ENCODE measurements at places on chromosomes 1 and 21.

- DNase-seq = no peak
Measured at GRCh38 chr21:39054066-39054465, 129.2 kb downstream of the PSMG1 start.

DNA sequence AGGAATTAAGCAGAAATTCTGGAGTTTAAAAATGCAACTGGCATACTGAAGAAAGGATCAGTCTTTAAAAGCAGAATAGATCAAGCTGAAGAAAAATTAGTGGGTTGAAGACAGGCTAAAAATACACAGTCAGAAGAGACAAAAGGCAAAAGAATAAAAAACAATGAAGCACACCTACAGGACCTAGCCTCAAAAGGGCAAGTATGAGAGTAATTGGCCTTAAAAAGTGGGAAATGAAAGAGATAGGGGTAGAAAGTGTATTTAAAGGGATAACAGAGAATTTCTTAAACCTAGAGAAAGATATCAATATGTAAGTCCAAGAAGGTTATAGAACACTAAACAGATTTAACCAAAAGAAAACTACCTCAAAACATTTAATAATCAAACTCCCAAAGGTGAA, 152.4 kb downstream of the GPATCH2 start:
- DNase-seq = no peak

DNA sequence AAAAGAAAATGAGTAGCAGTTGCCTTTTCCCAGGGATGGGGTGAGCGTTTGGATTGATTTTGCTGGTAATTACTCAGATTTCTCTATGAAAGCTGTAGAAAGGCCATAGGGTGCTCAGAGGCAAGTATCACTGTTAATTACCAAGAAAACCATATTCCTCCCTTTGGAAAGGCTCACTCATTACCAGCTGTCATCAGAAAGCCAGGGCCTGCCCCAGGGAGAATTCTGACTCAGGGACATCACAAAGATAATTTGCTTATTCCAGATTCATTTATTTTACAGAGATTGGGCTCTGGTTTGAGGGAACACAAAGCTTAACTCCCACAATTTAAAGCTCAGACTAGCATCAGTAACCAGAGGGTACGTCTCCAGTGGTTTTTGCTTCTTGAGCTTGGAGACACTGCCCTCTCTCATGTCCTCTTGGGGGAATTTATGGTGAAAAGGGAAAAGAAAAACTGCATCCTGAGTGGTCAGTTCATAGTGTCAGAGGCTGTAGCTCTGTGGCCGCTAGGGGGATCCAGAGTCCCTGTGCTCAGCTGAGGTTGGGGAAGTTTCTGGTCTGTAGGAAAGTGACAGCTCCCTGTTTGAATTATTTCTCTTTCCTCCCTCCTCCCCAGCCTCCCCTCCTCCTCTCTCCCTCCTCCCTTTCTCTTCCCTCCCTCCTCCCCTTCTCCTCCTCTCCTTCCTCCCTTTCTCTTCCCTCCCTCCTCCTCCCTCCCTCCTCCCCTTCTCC, 204.3 kb downstream of the KCNJ6 start:
- peak; percentile 48 for DNase-seq

- peak; percentile 61 for DNase-seq
Measured at GRCh38 chr1:3319874-3320245, 134.6 kb upstream of the ARHGEF16 start.

DNA sequence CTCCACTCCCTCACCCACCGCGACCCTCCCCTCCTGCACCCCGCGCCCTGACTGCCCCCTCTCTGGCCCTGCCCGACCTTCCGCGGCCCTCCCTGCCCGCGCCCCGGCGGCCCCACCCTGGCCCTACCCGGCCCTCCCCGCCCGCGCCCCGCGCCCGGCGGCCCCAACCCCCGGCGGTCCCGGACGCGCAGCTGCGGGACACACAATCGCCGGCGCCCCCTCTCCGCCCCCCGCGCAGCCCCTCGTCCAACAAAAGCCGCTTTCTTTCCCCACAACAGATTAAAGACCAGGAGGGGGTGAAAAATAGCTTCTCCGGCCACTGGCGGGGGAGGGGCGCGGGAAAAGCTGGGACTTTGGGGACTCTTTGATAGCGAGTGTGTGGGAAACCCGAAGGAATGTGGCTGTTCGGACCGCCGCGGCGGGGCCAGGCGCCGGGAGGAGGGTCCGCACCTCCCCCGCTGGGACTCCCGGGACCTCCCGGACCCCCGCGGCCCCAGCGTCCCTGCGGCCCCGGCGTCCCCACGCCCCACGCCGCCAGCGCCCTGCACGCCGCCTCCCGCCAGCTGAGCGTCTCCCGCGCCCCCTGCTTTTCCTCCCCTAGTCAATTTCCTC, 8.8 kb upstream of the ID3 start:
- DNase-seq = no peak

- no peak for DNase-seq
Measured at GRCh38 chr21:25457411-25457810, 149.9 kb downstream of the MRPL39 start.

GRCh38 chr1:153698923-153699714, 20.6 kb downstream of the NPR1 start:
- DNase-seq = no peak

GRCh38 chr1:112706505-112707220, at the start of gene RHOC:
Gene RHOC, minus strand, starts transcription at chr1:112707127. Its CDS starts 3,328 bp downstream, at chr1:112703799.
- peak; percentile 64 for DNase-seq

- DNase-seq = no peak
Measured at GRCh38 chr1:43659212-43660166, 9.5 kb downstream of the KDM4A start.

DNA sequence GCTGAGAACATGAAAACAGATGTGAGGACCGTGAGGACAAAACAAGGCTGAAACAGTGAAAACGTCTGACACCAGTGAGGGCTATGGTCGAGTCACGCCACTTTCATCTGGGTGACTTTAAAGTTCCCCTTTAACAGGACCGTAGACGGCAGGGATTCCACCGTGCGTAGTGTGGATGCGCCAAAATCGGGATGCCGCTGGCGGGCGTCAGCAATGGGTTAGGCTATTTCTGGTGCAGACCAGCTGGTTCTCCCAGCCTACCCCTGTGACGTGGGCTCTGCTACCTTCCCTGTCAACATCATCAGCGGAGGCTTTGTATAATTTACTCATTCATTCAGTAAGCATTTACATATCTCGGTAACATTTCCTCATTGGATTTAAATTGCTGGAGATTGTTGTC, 246.6 kb upstream of the AJAP1 start:
- no peak for DNase-seq

GRCh38 chr1:37420456-37420855, 53.9 kb upstream of the ZC3H12A start:
- DNase-seq = no peak

- DNase-seq = no peak
Measured at GRCh38 chr1:76257823-76258222, 183.3 kb downstream of the ST6GALNAC3 start.

DNA sequence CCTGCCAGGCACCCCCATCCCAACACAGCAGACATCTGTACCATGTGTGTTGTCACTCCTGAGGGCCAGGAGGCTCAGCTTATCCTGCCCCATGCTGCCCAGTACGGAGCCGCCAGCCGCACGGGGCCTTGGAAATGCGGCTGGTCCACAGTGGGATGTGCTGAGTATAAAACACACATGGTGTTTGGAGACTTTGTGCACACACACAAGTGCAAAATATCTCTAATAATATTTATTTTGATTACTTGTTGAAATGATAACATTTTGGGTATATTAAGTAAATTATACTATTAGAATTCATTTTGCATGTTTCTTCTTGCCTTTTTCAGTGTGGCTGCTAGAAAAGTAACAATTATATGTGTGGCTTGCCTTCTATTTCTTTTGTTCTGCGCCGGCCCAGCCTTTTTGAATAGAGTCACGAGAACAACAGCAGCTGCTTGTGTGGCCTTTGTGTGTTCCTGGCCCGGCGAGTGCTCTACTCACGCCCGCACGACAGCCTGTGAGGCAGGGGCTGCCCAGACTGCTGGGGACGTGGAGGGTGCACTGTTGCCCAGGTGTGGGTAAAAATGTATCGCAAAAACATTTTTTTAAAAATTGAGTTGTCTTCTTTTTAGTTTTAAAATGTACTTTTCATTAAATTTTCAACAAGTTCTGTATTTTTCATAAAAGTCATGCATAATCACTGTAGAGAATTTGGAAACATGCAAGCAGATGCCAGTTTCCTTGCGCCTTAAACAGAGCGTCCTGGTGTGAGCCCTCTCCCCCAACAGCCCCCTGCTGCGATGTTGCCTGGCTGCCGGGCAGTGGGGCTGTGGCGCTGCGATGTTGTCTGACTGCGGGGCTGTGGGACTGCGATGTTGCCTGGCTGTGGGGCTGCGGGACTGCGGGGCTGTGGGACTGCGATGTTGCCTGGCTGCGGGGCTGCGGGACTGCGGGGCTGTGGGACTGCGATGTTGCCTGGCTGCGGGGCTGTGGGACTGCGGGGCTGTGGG, 35.5 kb downstream of the COQ8A start:
- DNase-seq = peak; percentile 86

DNA sequence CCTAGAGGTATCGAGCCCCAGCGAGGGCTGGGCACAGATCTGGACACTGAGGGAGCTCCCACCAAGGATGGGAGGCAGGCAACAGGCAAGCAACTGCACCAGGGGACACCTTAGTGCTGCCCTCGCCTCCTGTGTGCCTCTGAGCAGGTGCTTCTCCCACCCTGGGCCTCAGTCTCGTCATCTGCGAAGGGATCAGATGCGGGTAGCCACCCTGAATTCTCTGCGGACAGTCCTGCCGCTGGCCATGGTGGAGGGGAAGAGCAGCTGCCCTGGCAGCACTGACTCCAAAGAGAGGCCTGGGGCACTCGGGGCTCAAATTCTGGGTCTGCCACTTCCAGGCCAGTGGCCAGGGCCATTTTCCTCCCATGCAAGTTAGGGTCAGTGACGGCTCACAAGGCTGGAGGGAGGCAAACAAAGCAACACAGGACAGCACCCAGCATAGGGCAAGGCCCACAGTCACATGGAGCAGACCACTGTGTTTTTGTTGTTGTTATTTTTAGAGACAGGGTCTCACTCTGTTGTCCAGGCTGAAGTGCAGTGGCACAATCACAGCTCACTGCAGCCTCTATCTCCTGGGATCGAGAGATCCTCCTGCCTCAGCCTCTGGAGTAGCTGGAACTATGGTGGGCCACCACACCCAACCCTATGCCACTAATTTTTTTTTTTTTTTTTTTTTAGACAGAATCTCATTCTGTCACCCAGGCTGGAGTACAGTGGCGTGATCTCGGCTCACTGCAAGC, 7.1 kb upstream of the SDC3 start:
- DNase-seq = no peak

GRCh38 chr1:216904471-216904870, 181.2 kb upstream of the ESRRG start:
- DNase-seq = no peak

DNA sequence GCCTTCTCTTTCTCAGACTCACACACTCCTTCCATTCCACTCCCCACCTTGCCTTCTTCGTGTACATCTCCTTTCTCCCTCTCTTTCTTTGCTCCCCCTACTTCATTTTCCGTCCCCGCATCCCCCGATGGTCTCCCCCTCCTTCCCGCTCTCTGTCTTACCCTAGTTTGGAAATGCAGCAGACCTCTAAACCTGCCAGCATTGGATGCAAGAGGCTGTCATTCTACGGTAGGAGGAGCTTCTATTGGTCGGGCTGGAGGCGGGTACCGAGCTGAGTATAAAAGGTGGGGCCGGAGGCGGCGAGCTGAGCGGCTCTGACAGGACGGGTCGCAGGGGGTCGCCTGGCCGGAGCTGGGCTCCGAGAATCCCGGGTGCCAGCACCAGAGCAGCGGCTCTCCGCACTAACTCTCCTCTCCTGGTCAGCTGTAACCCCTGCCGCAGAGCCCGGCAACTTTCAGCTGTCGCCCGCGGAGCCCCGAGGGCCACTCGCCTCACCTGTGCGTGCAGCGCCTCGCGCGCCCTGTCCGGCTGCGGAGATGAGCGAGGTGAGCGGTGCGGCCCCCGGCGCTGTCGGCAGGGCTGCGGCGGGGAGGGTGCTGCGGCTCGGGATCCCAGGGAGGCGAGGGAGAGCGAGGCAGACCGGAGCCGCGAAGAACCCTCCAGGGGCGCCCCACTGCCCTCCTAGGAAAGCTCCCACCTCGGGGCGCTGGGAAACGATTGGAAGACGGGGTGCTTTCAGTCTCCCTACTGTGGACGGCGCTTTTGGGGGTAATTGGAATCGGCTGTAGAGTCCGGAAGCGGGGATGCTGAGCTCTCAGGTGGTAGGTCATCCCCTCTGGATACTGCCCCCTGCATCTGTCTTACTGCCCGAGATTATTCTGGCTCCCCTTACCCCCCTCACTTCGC, at the start of gene PCP4L1:
PCP4L1 (plus strand) TSS at position 307 of the 906 bp plus-strand sequence; CDS start at position 537, 230 bp downstream.
- DNase-seq = peak; percentile 59

- no peak for DNase-seq
Measured at GRCh38 chr1:67458663-67459062, 28.5 kb upstream of the SERBP1 start.

DNA sequence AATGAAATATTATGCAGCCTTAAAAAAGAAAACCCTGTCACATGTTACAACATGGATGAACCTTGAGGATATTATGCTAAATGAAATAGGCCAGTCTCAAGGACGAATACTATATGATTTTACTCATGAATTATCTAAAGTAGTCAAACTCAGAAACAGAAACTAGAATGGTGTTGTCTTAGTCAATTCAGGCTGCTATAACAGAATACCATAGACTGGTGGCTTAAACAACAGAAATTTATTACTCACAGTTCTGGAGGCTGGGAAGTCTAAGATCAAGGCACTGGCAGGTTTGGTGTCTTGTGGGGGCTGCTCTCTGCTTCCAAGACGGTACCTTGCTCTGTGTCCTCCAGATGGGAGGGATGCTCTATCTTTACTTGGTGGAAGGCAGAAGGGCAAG, 113.8 kb upstream of the DNAH14 start:
- DNase-seq = no peak

- DNase-seq = no peak
Measured at GRCh38 chr1:1630965-1631781, 800 bp upstream of the MMP23B start.

GRCh38 chr1:2342384-2343022, 48.9 kb downstream of the MORN1 start:
- no peak for DNase-seq

GRCh38 chr1:46179138-46180081, 3.1 kb upstream of the P3R3URF start:
- DNase-seq = peak; percentile 86

GRCh38 chr21:40562242-40563002, 284.5 kb downstream of the DSCAM start:
- no peak for DNase-seq

DNA sequence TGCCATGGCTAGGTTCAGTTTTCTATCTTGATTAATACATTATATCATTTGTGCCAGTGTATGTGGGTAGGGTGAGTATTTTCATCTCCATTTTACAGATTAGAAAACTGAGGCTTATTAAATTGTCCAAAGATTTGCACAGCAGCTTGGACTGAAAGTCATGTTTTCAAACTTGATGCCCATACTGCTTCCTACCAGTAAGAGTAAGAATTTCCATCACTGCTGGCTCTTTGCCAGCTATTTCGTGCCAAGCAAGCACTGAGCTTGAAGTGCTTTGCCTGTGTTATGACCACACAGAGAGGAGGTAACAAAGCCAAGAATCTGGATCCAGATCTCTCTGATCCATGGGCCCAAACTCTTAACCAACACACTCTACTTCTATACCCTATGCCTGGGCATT, 295.0 kb downstream of the VAV3 start:
- peak; percentile 77 for DNase-seq

DNA sequence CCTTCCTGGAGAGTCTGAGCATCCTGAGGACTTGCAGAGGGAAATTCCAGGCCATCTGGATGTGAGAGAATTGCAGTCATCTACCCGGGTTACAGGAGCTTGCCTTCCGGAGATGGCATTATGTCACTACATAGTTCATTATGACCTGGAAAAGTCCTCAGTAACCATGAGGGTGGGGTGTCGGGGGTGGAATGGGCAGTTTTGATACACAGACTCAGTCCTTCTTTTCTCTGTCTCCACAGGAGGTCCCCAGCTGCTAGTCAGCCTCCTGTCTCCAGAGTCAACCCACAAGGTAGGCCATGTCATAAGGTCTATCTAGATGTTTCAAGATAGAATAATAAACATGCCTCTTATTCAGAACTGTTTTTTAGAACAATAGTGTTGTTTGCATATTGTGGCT, 268.2 kb upstream of the SGIP1 start:
- peak; percentile 33 for DNase-seq
